SHP77 (cell line): ENCODE measurements at places on chromosomes 7 and 10.

DNA sequence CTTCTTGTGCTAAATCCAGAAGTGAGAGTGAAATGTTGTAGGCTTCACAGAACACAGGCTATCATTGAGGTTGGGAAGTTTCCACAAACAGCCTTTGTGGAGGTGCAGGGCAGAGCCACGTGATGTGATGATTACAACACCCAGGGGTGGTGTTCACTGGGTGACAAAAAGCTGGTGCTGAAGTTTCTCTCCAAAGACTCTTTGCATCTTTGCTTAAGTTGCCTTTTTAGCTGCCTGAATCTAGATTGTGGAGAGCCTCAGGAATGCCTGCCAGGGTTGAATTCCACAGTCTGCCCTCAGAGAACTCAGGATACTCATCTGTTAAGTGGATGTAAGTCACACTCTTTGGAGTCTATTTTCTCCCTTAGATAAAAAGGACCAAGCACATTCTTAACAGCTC, 56.3 kb downstream of the PLXNA4 start:
- DNase-seq: no peak

- DNase-seq: no peak
These were observed 126.9 kb upstream of the KLF6 start for GRCh38 chr10:3911713-3912442.

DNA sequence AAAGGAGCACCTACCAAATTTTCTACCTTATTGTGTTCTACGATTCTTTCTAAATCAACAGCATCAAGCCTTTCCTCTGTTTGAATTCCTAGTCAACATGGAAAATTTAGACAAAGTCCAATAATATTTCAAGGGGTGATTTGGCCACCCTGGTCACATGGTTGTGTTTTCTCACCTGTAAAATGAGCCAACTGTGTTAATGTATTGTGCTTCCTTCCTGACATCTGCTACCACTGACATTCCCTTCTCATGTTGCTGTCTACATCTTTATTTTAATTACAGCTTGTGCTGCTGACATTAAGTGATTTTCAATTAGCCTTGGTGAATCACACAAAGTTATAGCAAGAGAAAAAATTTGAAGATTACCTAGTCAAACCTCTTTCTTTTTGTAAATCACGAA, 83.0 kb upstream of the NPSR1 start:
- no peak for DNase-seq

- no peak for DNase-seq
These were observed 28.3 kb downstream of the POLL start for GRCh38 chr10:101559596-101560297.

DNA sequence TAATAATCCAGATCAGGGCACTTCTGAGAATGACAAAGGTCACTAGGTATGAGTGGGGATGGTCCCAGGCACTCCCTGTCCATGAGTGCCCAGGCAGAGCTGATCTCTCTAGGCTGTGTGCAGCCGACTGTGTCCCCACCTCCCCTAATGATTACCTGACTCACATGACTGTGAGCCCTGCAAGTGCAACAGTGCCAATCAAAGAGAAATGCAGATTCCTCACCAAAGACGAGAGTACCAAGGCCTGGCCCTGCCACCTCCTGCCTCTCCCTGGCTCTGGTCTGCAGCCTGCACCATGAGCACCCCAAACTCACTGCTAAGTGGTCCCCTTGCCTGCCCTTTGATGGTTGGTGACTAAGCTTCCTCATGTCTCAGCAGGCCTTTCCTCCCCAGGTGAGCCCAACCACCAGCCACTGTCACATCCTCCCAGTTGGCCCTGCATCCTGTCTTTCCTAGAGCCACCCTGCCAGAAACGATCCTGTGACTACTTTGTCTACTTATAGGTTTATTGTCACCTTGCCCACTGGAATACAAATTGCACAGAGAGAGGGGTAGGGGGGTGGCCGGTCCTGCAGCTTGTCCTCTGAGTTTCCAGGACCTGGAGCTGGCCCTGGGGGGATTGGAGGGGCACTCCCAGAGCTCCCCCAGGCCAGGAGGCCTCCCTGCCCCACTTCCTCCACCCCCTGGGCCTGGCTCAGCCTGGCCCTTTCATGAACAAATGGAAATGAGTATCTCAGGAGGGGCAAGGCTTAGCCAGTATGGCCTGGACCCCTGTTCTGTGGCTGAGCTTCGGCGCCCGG, 22.4 kb upstream of the GDF10 start:
- no peak for DNase-seq

DNA sequence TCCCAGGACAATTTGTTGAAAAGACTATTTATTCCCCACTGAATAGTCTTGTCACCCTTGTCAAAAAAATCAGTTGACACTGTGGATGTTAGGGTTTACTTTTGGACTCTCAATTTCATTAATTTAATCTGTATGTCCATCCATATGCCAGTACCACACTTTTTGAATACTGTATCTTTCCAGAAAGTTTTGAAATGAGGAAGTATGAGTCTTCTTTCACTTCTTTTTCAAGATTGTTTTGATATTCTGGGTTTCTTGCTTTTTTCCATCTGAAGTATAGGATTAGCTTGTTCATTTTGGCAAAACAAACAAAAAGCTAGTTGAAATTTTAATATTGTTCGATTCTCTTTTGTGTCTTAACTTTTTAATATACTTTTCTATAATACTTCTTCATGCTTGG, 21.7 kb downstream of the KLHDC10 start:
- DNase-seq: no peak

- DNase-seq: no peak
These were observed 980 bp downstream of the ADAMTS14 start for GRCh38 chr10:70673043-70673928.
